NCI-H446 treated with DMSO at 0.1 percent for 48 hours (cell line): ENCODE measurements at places on chromosomes 1 and 21.

DNA sequence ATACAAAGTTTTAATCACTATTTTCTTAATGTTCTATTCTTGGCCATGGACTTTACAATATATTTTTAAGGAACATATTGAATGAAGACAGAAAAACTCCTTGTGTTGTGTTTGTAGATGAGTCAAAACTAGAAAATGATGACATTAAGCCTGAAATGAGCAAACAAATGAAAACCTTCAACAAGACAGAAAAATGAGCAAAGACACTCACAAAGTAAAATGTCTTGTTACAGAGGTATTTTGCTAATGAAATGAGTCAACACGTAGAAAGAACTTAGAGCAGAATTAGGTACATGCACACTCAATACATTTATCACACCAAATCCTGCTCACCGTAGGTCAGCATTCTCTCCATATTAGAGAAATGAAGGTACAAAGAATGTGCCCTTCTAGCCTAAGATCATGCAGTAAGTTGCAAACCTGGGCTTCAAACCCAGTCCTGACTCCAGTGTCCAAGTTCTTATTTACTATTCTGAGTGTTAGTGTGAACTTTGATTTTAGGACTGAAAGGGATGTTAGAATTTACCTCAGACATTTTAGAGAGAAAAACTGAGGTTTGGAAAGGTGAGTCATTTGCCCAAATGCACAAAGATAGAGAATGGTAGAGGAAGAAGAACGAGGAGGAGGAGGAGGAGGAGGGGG lies 133.9 kb upstream of the SGIP1 start:
- DNase-seq: no peak

DNA sequence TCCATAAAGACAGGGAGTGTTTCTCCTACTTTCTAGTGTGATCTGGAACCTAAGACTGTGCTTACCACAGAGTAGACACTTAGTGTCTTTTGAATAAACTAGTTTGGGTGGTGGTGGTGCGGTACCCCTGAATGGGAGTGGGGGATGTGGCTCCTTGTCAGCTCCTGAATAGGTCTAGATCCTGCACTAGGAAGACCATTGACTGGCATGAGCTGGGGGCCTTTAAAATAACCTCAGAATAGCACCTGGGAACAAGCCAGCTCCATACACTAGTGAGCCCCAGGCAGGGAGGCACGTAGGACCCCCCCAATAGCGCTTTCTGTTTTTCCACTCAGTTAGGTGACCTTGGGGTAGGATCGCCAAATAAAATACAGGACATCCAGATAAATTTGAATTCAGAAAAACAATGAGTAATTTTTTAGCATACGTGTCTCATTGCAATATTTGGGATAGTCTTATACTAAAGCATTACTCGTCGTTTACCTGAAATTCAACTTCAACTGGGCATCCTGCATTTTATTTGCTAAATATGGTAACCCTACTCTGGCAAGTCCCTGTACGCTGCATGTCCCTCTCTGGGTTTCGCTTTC lies 45.6 kb downstream of the AZIN2 start:
- DNase-seq: no peak

- no peak for DNase-seq
Measured at GRCh38 chr1:220380885-220381284, 108.6 kb upstream of the RAB3GAP2 start.

DNA sequence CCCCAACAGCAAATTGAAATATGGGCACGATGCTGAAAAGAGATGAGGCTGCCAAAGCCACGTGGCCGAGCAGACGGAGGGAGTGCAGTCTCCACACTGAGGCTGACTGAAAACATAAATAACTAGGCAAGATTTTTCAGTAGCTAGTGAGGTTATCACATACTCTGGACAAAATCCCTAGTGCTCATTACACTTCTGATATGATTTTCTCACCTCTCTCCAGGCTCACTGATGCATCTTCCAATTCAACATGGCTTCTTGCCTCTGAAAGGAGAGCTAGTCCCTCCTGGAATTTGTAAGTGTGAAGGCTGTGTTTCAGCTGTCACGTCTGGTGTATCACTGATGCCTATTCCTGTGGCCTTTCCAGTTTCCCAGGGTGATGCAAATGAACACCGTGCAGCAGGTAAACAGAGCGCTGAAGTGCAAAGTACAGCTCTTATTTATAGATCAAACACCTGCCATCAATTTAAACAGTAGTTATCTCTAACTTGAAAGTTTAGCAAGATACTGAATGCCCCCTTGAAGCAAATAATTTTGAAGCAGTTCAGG lies 656.1 kb downstream of the KIF26B start:
- DNase-seq: no peak

DNA sequence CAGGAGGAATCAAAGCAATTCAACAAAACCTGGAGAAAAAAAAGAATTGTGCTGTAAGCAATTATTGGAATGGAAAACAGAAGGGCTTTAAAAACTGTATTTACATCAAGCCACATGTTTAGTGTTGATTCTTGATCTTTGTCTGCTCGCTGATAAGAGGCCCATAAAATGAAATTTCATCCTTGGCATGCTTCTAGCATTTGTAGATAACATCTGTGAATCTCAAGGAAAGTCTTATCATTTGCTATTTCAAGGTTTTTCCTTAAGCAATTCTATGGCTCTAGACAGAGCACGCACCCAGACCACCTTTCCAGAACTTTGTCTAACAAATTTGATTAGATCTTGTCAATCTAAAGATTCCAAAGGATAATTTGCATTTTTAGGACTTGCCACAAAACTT lies 181.0 kb upstream of the FGGY start:
- no peak for DNase-seq

DNA sequence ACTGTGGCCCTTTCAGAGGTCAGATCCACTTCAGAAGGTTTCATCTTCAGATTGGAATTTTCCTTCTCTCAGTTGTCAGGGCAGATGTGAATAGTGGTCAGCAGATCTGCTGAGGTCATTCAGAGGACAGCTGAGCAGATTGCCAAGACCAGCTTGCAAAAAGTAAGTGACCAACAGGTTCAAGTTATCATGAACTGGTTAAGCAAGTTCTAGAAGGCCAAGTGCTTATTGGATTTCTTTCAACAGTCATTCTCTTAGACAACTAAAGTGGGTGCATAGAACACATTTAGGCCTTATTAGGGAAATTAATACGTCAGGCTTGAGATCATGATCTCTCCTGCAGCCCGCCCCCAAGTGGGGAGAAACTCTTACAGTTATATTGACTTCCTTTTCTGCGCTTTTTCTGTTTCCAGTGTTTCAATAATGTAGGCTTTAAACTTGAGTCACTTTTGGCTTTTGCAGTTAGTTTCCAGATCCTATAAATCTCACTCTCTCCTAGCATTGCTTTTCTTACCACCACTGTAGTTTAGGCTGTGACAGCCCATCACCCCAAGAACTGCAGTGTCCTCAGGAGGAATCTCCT lies 96.4 kb downstream of the C1orf21 start:
- no peak for DNase-seq

- no peak for DNase-seq
Measured at GRCh38 chr1:24362982-24363614, 43.9 kb downstream of the GRHL3 start.

GRCh38 chr21:37939251-37939650 lies 23.0 kb upstream of the KCNJ6 start:
- no peak for DNase-seq

DNA sequence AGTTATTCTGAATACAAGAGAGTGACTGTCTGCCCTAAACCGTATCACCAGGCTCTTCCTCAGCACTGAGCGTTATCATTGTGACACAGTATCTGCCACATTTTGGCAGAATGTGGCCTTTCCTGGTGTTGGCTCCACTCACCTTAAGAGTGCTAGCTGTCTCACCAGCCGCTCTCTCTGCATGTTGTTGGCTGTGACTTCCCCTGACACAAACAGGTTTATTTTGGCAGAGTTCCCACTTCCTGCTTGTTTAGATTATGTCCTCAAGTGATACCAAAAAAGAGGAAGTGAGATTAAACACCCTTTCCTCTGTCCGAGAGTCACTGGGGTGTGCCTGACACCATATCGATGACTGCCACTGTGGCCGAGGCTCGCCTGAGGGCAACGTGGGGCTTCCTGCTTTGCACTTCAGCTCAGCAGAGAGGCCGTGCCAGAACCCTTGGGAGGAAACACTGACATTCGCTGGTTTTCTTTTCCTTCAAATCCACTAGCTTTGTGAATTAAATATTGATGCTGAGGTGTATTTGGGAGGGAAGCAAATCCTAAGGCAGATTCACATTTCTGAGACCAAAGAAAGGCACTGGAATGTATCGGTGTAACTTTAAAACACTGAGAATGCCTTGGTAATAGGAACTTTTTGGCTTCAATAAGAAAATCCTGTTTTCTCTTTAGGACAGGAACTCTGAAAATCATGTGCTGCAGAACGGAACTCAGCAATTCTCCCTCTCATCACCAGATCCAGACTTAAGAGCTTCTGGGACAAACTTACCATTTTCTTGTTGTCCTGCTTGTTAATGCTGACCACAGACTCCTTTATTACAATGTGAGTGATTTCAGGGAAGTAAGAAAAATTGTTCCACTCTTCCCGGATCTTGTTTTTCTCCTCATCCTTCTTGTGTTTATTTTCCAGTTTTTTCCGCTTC lies 102.1 kb downstream of the JAK1 start:
- no peak for DNase-seq

DNA sequence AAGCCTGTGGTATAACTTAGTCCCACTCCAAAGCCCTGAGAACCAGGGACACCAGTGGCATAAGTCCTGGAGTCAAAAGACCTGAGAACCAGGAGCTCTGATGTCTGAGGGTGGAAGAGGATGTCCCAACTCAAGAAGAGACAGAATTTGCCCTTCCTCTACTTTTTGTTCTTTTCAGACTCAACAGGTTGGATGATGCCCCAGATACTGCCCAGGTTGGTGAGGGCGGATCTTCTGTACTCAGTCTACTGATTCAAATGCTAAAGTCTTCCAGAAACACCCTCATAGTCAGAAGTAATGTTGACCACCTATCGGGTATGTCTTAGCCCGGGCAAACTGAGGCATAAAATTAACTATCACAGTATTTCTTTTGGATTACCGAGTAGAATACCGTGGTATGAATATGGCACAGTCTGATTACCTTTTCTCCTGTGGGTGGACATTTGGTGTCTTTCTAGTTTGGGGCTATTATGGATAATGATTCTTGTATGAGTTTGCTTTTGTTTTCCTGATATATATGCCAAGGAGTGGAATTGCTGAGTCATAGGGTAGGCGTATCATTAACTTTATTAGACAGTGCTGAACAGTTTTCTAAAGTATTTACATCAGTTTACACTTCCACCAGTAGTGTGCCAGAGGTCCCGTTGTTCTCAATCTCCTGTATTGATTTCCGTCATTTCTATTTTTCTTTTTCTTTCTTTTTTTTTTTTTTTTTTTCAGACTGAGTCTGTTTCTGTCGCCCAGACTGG lies 3.2 kb upstream of the CHAF1B start:
- DNase-seq: no peak

GRCh38 chr1:87563211-87563610 lies 234.5 kb downstream of the LMO4 start:
- DNase-seq: no peak

- no peak for DNase-seq
Measured at GRCh38 chr1:206125346-206125745, 8.2 kb upstream of the AVPR1B start.

DNA sequence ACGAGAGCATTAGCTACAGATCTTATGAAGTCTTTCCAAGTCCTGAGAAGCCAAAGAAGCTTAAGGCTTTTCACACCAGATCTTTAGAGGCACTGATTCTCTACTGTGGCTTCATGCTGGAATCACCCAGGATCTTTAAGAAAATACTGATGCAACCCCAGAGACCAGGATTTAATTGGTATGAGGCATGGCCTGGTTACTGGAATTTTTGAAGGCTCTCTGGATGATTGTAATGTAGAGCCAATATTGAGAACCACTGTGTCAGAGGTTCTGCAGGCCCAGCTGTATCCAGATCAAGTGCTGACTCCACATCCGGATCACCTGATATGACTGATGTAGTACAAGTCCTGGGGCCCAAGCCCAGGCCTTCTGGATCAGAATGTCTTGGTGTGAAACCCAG lies 105.7 kb downstream of the PLPPR5 start:
- DNase-seq: no peak

GRCh38 chr1:76106719-76107235 lies 32.2 kb downstream of the ST6GALNAC3 start:
- no peak for DNase-seq

DNA sequence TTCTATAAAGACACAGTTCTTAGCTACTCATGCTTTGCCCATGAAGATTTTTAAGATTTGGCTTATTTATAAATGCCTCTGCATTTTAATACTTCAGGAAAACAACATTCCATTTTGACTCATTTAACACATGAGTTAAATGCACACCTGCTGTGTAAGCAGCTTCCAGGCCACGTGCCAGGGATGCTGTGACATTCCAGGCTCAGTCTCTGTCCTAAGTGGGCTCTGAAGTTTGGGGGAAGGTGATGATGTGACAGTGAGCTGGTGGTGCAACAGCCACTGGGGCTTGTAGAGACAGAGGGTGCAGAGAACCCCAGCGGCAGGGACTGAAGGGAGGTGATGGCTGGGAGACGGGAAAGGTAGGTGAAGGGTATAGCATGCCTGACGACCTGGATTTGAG lies 40.7 kb downstream of the HHAT start:
- no peak for DNase-seq

DNA sequence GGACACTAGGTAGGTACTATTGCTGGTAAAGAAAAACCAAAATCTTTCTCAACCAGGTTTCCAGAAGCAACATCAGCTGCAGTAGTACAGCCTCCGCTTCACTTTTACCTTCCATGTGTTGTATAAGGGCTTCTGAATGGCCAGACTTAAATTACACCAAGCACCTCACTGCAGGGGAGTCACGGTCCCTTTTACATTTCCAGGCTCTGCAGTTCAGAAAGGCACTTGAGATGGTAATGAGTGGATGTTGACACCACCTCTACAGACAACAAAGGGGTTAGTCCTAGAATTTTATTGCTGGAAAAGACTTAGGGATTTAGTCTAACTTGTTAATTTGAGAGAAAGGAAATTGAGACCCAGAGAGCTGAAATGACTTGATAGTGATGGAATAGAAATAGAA lies 12.0 kb upstream of the DUSP12 start:
- DNase-seq: no peak

DNA sequence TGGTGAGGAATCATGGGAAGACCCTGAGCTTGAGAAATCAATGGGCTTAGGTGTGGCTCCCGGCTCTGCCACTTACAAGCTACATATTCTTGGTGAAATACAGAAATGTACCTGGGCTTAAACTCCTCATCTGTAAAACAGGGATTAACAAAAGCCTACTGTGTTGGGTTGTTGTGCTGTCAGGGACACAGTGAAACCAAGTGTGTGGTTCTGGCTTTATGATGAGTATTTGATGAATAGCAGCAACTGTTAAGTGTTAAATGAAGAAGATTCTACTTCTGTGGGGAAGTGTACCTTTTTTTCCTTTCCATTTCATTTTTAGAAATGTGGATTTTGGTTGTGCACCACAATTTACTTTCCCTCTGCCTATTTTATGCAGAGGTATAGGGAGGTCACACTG lies 41.1 kb upstream of the DUSP10 start:
- no peak for DNase-seq

DNA sequence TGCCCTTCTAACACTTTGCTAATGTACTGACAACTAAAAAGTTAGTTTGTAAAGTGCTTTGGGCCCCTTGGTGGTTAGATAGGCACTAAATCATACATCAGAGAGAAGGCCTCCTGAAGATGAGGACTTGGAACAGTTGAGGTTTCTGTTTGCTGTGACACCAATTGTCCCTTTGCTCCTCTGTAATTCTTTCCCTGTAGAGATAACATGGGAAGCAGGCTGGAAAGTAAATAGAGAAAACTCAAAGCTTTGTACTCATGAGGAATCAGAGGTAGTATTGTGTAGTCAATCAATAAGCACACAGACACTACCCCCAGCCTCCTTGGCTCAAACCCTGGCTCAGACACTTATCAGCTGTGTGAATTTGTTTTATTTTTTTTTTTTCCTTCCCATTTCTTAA lies 31.6 kb upstream of the BARHL2 start:
- DNase-seq: no peak

GRCh38 chr1:21084111-21084810 lies 92.4 kb downstream of the EIF4G3 start:
- DNase-seq: no peak
